Jurkat, Clone E6-1 (cell line): ENCODE measurements at places on chromosomes 4 and X.

GRCh38 chr4:154779362-154779947 lies 1.6 kb upstream of the RBM46 start:
- DNase-seq: peak; percentile 1

GRCh38 chr4:20754036-20754435 lies 53.8 kb downstream of the PACRGL start:
- no peak for DNase-seq

GRCh38 chr4:108906866-108907367 lies 144.1 kb upstream of the ETNPPL start:
- DNase-seq: no peak

DNA sequence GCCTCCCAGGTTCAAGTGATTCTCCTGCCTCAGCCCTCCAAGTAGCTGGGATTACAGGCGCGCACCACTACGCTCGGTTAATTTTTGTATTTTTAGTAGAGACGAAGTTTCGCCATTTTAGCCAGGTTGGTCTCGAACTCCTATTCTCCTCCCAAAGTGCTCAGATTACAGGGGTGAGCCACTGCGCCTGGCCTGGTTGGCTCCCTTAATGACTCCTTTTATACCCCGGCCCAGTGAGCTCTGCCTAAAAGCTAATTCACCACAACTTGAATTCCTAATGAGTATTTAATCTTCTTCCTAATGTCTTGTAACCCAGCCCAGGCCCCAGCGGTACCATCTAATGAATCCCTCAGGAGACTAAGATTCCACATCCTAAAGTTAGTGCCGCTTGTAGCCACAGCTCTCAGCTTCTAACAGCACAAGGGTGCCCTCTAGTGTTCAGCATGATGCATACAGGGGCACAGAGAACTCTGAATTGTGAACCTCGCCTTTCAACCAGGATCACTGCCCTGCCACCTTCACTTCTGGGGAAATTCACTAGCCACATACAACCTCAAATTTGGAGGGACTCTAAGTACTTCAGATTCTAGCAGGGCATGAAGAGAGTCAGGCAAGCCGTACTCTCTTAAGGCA lies 89.5 kb downstream of the OR13H1 start:
- DNase-seq: peak; percentile 30

DNA sequence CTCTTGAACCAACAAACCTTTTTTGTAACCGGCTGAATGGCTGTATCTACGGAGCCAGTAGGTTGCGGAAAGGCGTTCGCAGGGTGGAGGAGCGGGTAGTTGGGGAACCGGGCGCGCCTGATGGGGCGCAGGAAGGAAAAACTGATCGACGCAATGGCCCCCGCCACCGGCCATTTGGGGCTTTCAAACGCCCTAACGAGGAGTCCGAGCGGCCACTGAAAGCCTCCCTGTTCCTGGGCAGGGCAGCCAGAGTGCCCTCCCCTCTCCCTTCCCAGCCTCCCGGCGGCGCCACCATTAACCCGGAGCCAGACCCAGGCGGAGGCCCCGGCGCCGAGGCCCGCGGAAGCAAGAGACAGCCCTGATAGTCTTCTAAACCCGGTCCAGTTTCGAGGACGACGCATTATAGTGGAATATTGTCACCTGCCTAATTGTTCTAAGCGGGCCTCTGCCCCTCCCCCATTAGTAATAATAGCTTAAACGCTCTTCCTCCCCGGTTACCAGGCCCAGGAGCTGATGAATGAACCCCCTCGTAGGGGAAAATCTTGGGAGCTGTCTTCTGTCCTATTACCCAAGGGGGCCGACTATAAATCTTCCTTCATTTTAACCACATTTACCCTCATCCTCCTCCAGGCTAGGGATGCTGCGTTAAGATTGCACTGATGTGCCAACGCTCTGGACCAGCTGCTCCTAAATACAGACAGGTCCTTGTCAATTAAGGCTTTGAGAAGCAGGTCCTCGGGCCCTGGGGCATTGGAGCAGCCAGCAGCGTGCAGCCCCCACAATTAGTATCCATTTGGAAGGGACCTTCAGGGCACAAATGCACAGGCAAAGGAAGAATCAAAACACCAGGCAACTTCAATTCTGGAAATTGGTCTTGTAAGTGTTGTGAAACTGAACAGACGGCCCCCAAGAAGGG lies 61.6 kb upstream of the TMEM33 start:
- DNase-seq: no peak

DNA sequence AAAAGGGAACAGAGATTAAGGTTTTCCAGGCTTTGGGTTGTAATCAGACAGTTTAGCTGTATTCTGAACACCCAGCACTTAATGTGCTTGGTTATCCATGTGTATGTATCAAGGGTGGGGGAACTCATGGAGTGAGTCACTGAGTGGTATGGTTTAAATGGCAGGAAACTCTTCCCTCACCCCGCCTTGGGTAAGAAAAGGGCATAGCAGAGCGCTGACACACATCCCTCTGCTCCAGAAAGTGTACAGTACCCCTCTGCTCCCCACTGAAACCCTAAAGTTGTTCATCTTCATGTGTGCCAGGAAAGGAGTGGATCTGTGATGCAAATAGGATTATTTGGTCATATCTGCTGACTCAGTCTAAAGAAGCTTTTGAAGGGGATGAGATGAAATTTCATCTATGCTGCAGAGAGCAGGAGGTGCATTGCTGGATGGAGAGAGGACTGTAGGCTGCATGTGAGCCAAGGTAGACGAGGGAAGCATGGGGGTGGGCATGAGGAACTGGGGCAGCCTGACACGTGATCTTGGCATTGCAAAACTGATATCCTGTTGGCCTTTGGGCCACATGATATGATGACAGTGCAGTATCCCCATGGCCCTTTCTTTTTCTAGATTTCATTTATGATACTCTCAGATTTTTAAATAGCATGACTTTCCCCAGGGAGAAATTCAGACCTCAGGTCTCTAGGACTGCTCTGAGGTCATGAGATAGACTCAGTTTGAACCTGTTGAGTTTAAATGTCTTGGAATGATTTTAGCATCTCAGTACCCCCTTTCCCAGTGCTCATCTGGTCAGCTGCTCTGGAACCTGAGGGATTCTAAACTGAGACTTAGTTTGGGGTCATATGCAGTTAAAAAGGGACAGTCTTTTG lies 84.8 kb downstream of the TMEM164 start:
- DNase-seq: no peak

- DNase-seq: no peak
Measured at GRCh38 chrX:17627026-17627425, 110.3 kb upstream of the SCML1 start.

DNA sequence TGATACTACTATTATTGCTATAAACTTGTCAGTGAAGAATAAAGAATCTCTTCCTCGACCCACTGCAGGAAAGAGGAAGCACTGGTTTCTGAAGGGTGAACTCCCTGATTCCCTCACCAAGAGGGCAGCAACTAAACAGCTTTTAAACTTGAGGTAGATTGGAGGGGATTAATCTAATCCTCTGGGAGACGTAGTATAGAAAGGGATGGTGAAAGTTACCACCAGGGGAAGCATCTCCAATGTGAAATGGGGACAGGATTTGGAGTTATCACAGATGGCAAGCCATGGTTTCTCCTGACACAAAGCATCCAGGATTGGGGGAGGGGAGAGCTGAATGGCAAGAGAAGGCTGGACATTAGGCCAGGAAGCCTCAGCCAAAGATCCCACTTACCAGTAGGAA lies 62.7 kb upstream of the PTPN13 start:
- no peak for DNase-seq

GRCh38 chrX:26613956-26614355 lies 398.0 kb downstream of the MAGEB5 start:
- DNase-seq: no peak

- DNase-seq: no peak
Measured at GRCh38 chr4:146508229-146508939, 13.4 kb downstream of the SLC10A7 start.

DNA sequence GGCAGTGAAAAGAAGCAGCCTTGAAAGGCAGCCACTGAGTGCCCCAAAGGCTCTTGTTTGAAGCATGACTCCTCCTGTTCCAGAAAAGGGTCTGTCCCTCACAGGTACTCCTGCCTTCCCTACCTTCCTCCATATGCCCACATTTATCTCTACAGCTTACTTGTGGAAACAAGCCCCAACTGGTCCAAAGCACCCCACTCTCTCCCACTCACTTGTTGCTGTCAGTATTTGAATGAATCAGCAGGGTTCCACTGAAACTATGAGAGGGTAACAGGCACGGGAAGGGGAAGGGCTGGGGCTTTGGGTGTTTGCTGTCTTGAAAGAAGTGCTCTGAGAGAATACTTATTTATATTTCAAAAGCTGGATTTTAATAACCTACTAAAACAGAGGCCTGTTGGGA lies 34.9 kb downstream of the GPR143 start:
- DNase-seq: no peak
